ENCODE measurements at places on chromosomes 2 and 18.

DNA sequence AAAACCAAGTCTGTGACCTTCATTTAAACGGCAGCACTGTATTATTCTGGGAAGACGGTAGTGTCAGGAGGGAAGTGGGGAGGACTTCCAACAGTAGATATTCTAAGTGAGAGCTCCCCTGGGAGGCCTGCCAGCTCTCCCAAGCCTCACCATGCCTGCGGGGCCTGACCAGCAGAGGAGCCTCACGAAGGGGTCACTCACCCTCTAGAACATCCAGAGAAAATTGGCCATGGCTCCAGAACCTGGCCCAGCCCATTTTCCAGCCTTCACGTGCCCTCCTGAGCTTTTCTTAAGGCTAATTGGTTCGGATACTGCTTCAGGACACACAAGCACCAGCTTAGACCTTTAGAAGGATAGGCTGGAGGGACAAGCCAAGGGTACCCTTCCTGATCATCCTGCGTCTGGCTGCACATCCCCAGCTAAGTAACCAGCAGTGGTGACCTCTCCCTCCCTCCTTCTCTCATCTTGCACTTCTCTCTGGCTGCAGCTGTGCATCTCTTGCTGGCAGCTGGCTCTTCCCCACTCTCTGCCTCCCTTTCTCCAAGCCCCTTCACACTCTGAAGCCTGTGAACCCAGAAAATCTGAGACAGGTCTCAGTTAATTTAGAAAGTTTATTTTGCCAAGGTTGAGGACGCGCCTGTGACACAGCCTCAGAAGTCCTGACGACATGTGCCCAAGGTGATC lies 120.1 kb upstream of the PKDCC start:
- no peak for DNase-seq

GRCh38 chr18:57904535-57904934 lies 101.4 kb upstream of the ATP8B1 start:
- DNase-seq: no peak

- no peak for DNase-seq
Measured at GRCh38 chr2:20797096-20797495, 25.8 kb downstream of the LDAH start.

DNA sequence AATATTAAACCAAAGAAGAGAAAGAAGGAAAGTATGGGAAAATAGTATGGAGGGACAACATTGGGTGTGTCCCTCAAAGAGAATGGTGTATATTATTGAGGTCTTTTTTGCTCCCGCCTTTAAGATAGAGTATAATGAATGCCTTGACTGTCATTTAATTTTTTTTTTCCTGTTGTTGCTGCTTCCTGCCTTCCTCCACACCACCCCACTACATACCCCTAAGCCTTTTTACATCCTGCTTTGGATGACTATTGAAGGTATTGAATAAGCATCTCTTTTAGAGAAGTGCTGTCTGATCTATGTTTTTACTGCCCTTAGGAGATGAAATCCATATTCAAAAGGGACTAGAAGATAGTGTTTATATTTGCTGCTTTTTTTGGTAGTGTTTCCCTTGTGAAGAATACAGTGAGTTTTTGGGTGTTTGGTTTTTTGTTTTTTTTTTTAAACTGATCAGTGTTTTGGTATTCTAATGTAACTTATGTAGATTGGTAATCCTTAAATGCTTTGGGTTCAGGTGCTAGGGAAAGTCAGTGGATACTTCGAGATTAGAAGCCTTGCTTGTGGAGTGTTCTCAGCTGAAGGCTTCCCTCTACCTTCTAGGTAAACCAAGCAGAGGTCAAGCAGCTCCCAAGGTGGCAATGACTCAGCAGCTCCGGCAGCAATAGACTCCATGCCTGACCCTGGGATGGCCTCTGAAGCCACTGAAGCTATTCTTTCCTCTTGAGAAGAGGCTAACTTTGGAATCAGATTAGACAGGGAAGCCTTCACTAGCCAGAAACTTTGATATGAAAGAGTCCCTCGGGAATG lies 5.0 kb downstream of the FZD7 start:
- no peak for DNase-seq

GRCh38 chr2:98134172-98135005 lies 47.4 kb downstream of the VWA3B start:
- peak; percentile 13 for DNase-seq

DNA sequence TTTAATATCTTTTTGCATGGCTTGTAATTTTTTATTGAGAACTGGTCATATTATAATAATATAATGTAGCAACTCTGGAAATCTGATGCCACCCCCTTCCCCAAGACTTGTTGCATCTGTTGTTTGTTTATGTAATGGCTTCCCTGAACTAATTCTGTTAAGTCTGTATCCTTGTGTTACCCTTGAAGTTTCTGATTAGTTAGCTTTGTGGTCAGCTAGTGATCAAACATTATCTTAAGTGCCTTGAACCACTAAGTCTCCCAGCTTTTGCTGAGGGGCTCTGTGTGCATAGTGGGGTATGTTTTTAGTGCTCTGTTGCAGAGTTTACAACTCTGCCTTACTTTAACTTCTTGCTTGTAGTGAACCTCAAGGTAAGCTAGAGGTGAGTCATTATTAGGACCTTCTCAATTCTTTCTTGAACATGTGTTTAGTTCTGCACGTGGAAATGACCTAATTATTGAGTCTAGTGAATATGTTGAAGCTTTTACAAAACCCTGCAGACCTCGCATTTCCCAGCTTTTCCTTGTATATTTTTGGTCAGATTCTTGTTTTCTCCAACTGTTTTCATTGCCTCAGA lies 24.8 kb downstream of the SMCHD1 start:
- peak; percentile 38 for DNase-seq

GRCh38 chr18:32760391-32760790 lies 12.4 kb downstream of the KLHL14 start:
- no peak for DNase-seq

DNA sequence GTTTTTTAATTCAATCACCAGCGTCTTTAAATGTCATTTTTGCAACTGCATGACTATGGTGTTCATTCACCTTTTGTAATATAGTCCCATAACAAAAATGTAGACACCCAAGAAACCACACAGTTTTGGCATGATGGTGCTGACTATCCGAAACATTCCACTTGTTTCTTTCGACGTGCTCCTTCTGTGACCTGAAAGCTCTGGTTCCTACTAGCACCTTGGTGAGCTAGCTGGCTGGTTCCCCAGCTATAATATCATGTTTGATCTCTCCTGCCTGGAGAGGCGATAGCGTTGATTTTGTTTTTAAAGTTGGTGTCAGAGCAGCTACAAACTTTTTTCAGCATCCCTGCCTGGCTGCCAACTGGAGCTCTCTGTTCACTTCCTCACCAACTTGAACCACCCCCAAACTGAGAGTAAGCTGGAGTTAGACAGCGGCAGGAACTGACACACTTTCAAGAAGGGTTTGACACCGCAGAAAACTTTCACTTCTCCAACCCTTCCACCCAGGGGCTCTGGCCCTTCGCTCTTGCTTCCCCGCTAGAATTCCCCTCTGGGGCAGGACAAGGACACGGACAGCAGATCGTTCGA lies 1.1 kb downstream of the ATAD2B start:
- DNase-seq: peak; percentile 68

DNA sequence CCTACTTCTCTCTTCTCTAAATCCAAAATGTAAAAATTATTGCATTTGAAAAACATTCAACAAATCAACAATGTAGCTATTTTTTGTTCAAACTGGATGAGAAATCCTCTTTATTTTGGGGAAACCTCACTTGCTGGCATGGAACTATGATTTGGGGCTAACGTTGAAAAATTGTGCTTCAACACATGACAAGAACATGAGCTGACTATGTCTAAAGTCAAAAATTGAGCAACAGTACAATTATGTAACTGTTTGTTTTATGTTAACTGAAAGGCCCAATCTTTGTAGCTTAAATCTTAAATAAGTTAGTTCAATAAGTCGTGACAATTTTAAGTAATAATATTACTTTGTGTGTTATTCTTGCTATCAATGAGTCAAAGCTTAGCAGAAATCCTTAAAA lies 67.3 kb downstream of the TMEFF2 start:
- no peak for DNase-seq

DNA sequence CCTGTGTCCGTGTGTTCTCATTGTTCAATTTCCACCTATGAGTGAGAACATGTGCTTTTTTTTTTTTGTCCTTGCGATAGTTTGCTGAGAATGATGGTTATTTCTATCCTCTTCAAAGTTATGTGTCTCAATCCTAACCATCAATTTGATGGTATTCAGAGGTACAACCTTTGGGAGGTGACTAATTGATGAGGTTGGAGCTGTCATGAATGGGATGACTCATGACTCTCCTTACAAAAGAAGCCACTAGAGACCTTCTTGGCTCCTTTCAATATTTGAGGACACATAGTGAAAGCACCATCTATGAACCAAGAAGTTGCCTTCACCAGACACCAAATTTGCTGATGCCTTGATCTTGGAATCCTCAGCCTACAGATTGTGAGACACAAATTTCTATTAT lies 677.1 kb upstream of the DDX18 start:
- no peak for DNase-seq

DNA sequence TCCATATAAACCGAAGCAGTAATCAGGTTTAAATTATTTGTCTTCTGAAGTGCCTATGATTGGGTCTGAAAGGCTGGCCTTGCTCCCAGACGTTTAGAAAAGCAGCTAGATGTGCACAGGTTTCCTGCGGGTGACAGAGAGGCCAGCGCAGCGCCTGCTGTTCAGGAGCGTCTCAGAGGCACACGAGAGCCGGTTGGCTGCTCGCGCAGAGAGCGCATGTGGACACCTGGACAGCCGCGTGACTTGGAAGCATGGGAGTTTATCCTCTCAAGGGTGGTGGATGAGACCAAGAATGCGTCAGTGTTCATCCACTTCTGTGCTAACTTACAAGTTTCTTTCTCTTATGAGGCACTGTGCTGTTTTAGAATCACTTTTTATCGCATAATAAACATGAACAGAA lies 303.7 kb downstream of the PTGR3 start:
- no peak for DNase-seq

GRCh38 chr2:26299471-26300101 lies 46.4 kb upstream of the SELENOI start:
- peak; percentile 25 for DNase-seq

- no peak for DNase-seq
Measured at GRCh38 chr2:230865307-230865765, 594 bp downstream of the ITM2C start.

DNA sequence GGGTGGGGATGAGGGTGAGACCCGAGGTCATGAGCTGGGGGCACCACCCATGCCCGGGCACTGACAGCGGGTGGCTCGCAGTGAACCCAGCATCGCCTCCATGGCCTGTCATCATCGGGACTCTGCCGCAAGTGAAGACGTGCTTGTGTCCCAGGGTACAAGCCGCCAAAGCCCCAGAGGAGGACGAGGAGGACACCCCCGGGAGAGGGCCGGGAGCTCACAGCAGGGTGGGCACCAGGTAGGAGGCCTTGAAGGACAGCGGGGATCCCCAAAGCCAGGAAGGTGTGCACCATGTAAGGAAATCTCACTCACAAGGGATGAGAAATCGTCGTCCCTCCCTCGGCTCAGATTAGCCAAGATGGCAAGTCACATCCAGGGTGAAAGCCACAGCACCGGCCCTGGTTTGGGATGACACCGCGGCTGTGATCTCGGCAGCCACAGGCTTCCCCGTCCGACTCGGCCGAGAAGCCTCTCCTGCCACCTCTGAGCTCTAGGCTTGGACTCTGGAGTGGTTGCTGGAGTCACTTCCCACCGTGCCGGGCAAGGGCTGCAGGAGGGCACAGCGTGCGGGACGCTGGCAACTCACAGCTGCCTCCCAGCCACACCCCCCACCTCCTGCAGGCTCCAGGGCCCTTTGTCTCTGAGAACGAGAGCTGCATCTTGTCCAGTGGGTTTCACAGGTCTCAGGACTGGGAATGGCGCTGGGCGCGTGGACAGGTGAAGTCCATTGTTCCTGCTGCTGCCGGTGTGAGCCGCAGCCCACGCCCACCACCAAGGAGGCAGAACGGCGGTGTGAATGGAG lies 81.6 kb upstream of the CTDP1 start:
- no peak for DNase-seq

GRCh38 chr2:225013425-225014365 lies 28.6 kb downstream of the DOCK10 start:
- peak; percentile 23 for DNase-seq

DNA sequence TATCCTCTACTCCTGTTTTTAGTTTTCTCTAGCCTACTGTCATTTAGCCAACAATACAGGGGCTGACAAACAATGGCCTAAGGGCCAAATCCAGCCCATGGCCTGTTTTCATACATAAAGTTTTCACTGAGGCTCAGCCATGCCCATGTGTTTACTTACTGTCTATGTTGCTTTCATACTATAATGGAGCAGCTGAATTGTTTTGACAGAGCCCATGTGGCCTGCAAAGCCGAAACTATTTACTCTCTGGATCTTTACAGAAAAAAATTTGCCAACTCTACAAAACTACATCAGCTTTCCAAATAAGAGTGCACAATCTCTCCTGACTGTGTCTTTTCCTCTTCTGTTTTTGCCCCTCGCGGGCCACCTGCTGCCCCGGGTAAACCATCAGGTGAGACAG lies 24.0 kb downstream of the LGALSL start:
- DNase-seq: no peak

DNA sequence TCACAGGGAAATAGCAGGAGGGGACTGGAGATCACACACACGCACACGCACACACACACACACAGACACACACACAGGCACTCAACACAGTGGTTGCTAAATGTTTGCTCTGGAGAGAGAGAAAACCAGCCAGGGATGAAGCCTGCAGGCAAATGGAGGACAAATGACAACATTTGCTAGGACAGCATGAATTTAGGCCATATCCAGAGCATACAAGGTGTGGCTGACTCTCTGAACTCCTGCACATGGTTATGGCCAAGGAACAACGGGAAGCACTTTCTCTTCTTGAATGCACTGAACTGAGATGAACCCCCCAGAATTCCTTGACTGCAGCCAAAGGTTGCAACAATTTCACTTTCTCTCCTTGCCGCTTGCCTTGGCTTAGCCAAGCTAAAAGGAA lies 230.0 kb upstream of the RASGRP3 start:
- DNase-seq: no peak

DNA sequence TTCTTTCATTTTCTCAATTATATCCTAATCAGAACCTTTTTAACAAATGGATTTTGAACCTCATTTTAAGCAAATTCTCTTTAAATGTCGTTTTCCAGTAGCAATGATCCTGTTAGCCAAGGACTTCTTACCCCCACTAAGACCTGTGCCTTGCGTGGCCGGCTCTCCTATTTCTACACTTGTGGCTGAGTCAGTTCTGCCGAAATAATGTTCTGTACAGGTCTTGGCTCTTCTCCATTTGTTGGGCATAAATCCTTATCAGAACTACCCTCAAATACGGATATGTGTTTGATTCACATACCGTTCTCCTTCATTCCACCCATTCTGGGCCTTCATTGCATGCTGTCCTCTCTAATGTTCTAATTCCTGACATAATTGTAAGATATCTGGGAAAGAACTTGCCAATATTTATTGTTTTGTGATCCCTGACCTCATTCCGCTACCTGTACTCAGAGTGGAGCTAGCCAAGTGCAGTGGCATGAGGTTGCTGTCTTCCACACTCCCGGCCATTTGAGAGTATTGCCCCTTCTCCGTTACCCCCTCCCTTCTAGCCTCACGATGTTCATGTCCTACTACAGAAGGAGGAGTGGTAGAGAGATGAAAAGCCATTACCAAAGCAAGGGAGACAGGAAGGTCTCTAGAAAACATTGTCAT lies 78.7 kb downstream of the MYOM1 start:
- DNase-seq: no peak

GRCh38 chr2:29459445-29460179 lies 344.4 kb downstream of the CLIP4 start:
- no peak for DNase-seq

GRCh38 chr2:232088771-232089170 lies 127.3 kb downstream of the DIS3L2 start:
- DNase-seq: no peak

GRCh38 chr2:121485039-121485438 lies 45.6 kb upstream of the RNU4ATAC start:
- DNase-seq: no peak

- DNase-seq: no peak
Measured at GRCh38 chr2:131349021-131349420, 14.9 kb downstream of the RAB6D start.

Data from CD4-positive, alpha-beta T cell treated with Interleukin-2 at 100 ng/mL for 4 hours (primary cell).